Glutamatergic neuron (in vitro differentiated cells): ENCODE measurements at places on chromosomes 2 and 18.

GRCh38 chr18:49569724-49570123, 7.9 kb downstream of the LIPG start:
- DNase-seq = no peak

- no peak for DNase-seq
These were observed 136.9 kb upstream of the IL1R2 start for GRCh38 chr2:101854877-101855276.

- DNase-seq = no peak
These were observed 43.2 kb downstream of the PARD6G start for GRCh38 chr18:80204142-80204541.

- DNase-seq = no peak
These were observed 981 bp upstream of the SF3B1 start for GRCh38 chr2:197435598-197436420.

DNA sequence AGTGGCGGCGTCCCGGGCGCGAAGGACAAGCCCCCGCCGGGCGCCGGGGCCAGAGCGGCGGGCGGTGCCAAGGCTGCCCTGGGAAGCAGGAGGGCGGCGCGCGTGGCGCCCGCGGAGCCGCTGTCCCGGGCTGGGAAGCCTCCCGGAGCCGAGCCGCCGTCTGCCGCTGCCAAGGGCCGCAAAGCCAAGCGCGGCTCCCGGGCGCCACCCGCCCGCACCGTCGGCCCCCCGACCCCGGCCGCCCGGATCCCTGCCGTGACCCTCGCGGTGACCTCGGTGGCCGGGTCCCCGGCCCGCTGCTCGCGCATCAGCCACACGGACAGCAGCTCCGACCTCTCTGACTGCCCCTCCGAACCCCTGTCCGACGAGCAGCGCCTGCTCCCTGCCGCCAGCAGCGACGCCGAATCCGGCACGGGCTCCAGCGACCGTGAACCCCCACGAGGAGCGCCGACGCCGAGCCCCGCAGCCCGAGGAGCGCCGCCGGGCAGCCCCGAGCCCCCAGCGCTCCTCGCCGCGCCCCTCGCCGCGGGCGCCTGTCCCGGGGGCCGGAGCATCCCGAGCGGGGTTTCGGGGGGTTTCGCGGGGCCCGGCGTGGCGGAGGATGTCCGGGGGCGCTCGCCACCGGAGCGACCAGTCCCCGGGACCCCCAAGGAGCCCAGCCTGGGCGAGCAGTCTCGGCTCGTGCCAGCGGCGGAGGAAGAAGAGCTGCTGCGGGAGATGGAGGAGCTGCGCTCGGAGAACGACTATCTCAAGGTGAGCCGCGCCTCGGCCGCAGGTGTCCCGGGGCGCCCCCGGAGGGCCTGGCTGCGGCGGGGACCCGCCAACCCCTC, 820 bp downstream of the MTCL1 start:
- DNase-seq = peak; percentile 56

- DNase-seq = peak; percentile 93
These were observed 1.9 kb downstream of the PTMA start for GRCh38 chr2:231709981-231710798.

GRCh38 chr18:10234912-10235660, 219.3 kb upstream of the APCDD1 start:
- DNase-seq = no peak

DNA sequence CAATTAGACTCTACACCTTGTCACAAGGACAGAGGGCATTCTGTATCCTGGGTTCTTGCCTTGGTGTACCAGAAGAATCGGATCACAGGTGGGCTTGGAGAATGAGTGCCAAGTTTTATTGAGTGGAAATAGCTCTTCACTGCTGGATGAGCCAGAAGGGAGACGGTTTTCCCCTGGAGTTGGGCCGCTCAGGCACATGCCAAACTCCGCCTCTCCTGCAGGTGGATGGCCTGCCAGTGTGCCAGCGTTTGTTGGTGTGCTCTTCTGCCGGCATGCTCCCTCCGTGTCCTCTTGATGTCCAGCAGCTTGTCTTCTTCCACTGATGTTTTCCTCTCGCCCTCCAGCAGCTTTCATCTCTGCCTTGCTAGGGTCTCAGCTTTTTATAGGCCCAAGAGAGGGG, 115.5 kb upstream of the RAB27B start:
- no peak for DNase-seq

DNA sequence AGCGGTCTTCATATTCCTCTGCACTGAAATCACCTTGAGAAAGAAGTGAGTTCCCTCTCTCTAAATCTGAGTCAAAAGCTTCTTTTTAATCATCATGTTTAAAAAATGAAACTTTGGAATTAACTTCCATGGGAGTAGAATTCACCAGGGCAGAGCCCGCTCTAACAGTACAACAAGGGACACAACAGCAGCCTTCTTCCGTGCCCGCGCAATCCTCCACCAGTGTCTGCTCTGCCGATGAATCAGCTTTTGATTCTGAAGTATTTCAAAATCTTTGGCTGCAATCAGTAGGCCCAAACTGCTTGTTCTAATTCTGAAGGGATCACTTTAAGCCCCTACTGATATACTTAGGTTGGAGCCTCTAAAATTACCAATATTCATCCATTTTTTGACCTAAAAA, 76.9 kb downstream of the USP40 start:
- DNase-seq = no peak
